ENCODE measurements at places on chromosomes 11 and 22.

GRCh38 chr22:28892175-28892731, 8.9 kb downstream of the ZNRF3 start:
- no peak for DNase-seq

DNA sequence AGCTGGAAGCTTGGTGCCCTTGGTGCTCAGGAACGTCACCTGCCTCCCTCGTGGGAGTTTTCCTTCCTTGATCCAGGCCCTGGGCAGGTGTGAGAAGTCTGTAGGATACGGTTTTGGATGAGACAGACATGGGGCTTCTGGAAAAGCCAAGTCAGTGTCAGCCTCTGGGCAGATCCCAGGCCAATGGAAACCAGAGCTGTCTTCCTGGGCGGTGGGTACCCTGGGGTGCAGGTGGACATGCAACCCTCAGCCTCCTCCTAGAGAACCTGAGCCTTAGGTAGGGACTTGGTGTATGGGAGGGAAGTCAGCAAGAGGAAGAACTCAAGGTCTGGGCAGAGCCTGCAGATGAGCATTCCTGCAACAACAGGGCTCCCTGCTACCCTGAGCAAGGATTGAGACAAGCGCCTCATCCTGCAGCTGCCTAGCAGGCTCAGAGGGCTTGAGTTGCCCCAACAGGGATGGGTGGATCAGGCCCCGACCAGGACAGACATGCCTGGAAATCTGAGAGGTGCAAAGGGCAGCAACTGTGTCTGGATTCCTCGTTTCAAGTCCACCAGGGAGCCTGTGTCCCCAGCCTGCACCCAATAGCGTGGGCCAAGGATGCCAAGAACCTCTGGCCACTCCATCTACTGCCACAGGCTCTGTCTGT, 37.6 kb upstream of the SYT13 start:
- no peak for DNase-seq

GRCh38 chr22:23743303-23743705, 7.6 kb downstream of the ZNF70 start:
- DNase-seq: no peak

DNA sequence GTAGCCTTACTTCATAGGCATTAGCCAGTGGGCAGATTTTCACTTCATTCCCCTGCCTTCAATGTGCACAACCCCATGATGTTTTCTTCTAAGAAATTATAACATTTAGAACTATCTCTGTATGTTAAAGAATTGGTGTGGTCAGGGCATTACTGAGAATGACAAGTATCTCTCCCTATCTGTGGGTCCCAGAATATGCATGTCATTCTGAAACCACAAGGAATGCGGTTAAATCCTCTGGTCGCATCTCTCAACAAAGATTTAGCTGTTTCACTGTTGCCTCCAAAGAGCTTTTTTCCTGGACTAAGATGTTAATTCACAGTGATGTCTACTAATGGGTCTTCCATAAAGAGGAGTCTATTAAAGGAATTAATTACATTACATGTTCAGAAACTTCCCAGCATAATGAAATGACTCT, 62.7 kb downstream of the LIF start:
- DNase-seq: no peak

GRCh38 chr22:37080838-37081237, 28.7 kb downstream of the TMPRSS6 start:
- DNase-seq: no peak
